SIG-M5 (cell line): ENCODE measurements at places on chromosomes 11 and 22.

GRCh38 chr11:65506772-65507505, 8.1 kb downstream of the MALAT1 start:
- DNase-seq, result peak; percentile 61

DNA sequence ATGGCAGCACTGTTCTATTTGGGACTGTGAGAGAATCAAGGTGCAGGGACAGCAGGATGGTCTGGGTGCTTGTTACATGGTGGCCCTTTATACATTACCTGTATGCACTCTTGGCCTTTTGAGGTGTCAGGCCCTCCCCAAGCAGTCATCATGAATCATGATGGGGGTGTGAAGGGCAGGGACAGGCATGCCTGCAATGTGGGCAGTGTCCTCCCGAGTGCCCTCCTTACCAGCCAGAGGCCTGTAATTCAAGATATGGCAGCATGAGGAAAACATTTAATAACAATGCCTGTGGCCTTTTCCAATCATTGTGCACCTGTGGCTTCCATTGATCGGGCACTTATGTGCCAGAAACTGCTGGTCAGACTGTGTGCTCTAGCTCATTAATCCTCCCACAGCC, 25.5 kb upstream of the CYP2D6 start:
- DNase-seq, result no peak

DNA sequence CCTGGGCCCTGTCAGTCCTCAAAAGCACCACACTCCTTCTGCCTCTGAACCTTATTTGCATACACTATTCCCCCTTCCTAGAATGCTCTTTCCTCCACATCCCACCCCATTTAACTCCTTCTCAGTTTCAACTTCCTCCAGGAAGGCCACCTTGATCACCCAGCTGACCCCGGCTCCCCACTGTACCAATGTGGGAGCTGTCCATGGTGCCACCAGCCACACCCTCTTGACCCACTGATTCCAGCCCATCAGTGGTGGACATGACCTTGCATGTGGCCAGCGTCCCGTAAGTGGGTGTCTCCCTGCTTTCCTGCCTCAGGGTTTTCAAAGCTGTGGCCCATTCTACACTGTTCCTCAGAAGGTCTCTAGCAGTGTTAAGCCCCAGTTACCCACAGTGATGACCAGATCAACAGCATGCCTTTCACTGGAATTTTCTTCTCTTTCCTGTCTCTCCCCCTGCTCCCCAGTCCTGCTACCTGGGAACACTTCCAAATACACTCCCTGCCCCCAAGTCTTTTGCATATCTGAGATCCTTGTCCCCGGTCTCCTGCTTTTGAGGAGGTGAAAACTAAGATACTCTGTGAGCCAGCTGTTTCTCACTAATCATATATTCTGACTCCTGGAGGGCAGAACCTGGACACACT, 346.6 kb downstream of the MN1 start:
- DNase-seq, result no peak

- no peak for DNase-seq
These were observed 1.2 kb downstream of the FBLN1 start for GRCh38 chr22:45503816-45504372.

- no peak for DNase-seq
These were observed 69.5 kb upstream of the SYT13 start for GRCh38 chr11:45355706-45356041.

DNA sequence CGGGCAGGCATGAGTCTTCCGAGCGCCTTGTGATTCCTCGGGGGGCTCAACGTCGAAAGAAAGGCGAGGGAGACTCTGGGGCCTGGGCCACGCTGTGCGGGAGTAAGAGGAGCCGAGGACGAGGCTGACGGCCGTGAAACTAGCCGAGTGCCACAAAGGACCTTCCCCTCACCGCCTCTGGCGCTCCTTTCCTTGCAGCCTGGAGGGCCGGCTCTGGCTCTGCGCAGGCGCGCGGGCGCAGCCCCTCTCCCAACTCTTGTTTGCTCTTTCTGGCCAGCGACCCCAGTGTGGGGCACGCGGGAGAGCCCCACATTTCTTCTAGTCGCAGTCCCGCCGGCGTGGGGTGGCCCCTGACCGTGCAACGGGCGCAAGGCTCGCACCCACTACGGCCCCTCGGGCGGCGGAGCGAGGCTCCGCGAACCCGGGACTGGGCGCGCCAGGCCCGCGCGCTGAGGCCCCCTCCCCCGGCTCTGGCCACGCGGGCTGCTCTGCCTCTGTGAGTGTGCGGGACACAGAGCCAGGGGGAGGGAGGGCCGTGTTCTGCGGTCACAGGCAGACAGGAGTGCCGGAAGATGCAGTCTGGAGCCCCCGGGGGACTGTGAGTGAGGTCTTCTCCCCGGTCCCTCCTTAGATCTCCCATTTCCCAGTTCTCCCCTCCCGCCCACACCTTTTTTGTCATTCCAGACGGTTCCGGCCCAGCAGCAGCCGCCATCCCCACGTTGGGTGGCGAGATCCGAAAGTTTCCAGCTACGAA, 1.0 kb upstream of the TOB2 start:
- DNase-seq, result no peak

DNA sequence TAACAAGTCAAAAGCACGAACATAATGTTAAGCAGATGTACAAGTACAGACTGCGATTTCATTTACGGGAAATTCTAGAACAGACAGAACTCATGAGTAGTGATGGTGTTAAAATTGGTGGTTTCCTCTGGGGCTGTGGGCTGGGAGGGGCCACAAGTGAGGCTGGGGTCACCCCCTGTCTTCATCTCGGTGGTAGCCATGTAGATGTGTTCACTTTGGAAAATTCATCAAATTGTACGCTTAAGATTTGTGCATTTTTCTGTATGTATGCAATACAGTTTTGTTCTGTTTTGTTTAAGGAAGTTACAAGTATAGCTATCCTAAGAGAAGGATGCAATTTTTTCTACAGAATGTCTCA, 504 bp upstream of the ASCC2 start:
- DNase-seq, result no peak

DNA sequence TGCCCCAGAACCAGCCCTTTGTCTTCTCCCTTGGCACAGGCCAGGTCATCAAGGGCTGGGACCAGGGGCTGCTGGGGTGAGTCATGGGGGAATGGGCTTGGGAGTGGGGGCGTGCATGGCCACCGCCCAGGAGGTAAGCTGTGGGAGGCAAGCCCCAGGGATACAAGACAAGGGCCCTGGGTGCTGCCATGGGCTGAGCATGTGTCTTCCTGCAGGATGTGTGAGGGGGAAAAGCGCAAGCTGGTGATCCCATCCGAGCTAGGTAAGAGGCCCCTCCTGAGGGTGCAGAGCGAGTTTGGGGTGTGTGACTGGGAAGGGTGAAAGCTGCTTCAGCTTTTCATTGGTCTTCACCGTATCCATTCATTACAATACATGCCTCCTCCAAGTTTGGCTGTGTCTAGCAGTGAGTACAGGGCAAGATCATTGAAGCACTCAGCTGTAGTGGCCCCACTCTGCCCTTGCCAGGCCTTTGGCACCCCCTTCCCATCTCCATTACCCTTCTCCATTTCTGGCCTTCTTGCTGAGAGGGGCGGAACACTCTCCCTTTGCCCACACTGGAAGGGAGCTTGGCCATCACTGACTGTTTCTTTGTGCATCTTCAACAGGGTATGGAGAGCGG, 2.5 kb downstream of the FKBP2 start:
- DNase-seq, result no peak

GRCh38 chr11:126166413-126166812, 45.0 kb downstream of the RPUSD4 start:
- no peak for DNase-seq

GRCh38 chr11:113835306-113835705, 40.1 kb downstream of the USP28 start:
- DNase-seq, result no peak

DNA sequence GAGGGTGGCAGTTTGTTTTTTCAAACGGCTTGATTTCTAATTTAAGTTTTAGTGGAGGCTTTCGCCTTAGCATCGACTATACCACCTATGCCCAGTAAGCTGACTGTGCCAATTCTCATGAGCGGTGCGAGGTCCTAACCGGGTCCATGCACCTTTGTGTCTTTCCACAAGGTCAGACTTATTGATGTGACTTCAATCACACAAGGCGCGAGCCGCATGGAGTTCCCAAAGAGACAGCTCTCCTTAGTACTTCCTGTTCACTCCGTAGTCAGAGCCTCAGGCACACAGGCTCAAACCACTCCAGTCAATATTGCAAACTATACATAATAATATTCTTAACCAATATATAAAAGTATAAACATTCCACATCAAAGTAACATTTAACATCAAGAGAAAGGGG, 18.2 kb downstream of the ST14 start:
- no peak for DNase-seq

GRCh38 chr11:77127920-77128691, at the start of gene MYO7A:
TSS of gene MYO7A (plus strand) at chr11:77128246. CDS start at chr11:77130635, 2,389 bp downstream.
- DNase-seq, result no peak

- DNase-seq, result no peak
These were observed 57.9 kb downstream of the SYTL2 start for GRCh38 chr11:85752890-85753581.

DNA sequence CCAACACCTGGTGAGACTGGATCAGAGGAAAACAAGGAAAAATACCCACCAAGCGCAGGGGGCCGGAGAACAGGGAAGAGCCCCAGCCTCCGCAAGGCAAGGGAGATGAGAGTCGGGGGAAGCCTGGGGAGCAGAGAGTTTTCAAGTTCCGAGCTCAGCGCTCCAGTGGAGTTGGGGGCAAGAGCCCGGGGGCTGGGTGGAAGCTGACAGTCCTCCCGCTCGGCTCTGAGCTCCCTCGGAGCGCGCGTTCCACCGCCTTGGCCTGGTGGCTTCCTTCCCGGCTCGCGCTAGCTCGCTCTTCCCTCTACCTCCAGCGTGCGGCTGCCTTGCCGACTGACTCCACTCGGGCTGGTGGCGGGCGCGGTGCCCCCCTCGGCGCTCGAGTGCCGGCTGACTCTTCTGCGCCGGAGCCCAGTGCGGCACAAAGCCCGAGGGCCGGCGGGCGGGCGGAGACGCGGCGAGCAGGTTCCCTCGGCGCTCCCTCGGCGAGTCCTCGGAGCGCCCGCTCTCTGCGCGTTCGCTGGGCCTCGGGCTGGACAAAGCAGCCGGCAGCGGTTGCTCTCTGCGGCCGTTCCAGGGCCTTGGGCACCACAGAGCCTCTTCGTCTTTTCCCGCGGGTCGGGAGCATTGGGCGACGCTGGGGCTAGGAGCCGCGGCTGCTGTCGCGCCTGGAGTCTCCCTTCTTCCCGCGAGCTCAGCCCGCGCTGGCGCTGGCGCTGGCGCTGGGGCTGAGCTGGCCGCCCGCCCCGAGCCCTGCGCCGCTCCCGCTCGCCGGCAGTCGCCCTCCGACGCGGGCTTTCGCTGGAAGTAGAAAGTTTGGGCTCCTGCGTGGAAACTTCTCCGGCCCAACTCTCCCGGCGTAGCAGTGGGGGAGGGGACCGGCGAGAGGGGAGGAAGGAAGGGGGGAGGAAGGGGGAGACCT, 1.0 kb downstream of the PAX6 start:
- no peak for DNase-seq

DNA sequence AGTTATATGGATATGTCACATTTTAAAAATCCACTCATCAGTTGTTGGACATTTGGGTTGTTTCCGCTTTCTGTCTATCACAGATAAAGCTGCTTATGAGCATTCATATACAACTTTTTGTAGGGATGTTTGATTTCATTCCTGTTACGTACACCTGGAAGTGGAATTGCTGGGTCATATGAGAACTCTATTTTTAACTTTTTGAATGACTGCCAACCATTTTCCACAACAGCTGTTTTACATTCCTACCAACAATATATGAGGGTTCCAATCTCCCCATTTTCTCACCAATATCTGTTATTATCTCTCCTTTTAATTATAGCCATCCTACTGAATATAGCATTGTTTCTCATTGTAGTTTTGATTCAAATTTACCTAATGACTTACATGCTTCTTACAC, 172.0 kb downstream of the UVRAG start:
- no peak for DNase-seq

DNA sequence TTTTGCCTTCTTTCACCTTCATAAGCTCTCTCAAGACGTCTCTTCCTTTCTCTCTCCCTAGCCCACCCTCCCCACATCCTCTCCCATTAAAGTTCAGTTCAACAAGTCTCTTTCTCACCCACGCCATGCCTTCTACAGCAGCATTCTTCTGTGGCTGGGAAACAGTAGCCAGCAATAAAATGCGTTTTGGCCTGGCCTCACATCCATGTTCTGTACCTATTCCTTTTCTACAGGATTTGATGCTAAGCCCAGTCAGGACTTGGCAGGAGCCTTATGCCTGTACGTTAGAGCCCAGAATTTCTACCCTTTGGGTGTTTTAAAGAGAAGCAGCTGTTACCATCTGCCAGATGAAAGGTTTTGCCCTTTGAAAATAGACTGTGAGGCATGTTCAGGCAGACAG, 7.1 kb upstream of the CD44 start:
- no peak for DNase-seq

- no peak for DNase-seq
These were observed 16.6 kb upstream of the MOB2 start for GRCh38 chr11:1502954-1503707.

DNA sequence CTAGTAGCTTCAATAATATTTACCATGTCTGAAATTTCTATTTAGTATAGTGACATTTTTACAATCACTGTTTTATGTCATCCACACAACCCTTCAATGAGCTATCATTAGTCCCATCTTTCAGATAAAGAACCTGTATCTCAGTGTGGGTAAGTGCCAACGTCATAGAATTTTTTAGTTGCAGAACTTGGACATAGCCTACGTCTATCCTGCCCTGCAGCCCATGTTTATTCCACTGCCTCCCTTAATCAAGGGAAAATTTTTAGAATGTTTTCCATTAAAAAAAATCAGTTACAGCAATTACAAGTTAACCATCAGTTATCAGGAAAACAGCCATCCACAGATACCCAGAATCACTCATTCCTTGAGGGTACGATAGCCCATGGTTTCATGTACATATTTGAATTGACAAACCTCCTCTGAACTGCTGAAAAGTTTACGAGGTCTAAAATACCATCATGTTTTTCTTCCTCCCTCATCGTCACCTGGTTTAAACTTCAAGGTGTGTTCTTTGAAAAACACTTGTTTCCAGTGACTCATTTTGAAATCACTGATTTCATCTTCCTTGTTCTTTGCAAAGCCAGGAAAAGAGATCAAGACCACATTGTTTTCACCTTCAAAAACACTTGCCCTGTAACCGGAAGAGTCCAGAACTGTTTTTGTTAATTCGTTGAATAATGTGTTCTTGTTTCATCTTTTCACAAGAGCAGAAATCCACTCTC, 100.9 kb downstream of the FAM76B start:
- DNase-seq, result no peak

DNA sequence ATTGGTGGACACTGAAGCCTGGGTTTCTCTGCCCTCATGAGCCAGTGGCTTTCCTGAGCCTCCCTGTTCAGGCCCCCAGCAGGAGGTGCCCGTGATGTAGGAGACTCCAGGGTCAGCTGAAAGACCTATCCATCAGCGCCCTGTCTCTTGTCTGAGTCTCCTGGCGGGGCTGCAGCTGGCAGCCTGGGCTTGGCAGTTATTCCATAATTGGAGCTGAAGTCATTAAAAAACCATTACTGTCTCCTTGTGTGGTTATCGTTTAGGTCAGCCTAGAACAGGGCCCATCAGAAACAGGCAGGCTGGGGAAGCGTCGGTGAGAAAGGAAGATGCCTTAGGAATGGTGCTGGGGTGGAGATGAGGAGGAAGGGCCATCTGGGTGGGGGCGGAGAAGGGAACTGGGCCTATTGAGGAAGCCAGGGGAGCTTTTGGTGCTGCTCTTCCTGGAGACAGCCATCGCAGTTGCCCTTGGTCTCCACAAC, 5.0 kb downstream of the TUB start:
- no peak for DNase-seq
